ENCODE measurements at places on chromosomes 3 and 15. TPM values are rescaled to one million over a fixed set of nuclear protein-coding genes. Genes with fewer than 3 reads are reported as not detected.

The ASB14 gene
- not detected for total RNA-seq

The NECTIN3 gene
- total RNA-seq = 10.3 TPM

The OR5K2 gene
- total RNA-seq = not detected

The RASGRP1 gene
- 1.2 TPM for total RNA-seq

The QTRT2 gene
- total RNA-seq = 8.5 TPM

The DAZL gene
- total RNA-seq = not detected

The ANP32A gene
- total RNA-seq = 32.9 TPM

The UBAP1L gene
- total RNA-seq = 2.4 TPM

The EBLN2 gene
- total RNA-seq = 1.5 TPM

The LDHAL6B gene
- total RNA-seq = not detected

The AGBL1 gene
- 0.05 TPM for total RNA-seq

The CELSR3 gene
- 1.8 TPM for total RNA-seq

The RBMS3 gene
- total RNA-seq = 4.7 TPM

The ZNF662 gene
- total RNA-seq = 8.2 TPM

The ISLR2 gene
- total RNA-seq = 0.26 TPM

The ULK3 gene
- total RNA-seq = 15.0 TPM

The PFKFB4 gene
- total RNA-seq = 12.2 TPM

The ZNF592 gene
- 11.5 TPM for total RNA-seq

The GOLGA8Q gene
- total RNA-seq = 0.60 TPM

The CLEC3B gene
- 3.7 TPM for total RNA-seq
